ENCODE measurements at places on chromosomes 11 and 22.

DNA sequence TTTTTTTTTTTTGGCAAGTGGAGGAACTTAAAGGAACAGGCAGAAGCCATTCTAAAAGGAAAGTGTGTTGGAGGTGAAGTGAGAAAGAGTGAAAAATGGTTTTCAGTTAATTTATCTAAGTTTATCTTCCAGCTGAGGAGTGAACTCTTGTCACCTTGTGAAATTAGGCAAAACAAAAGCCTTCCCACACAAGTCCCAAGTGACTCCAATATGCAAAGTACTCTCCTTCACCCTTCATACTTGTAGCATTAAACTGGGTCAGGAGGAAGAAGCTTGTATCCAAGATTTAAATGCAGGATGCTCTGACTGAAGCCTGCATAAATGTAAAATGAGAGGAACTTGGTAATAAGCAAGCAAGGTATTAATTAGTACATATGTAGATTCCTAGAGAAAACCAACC, 796.8 kb downstream of the DLG2 start:
- DNase-seq: no peak

GRCh38 chr22:17783312-17783711, 9.0 kb upstream of the BID start:
- no peak for DNase-seq

- DNase-seq: no peak
These were observed 195.2 kb upstream of the TMEM45B start for GRCh38 chr11:129620237-129621104.

- DNase-seq: no peak
These were observed 102.2 kb upstream of the GRIA4 start for GRCh38 chr11:105507496-105508254.

GRCh38 chr11:83119216-83119615, 37.7 kb upstream of the PCF11 start:
- DNase-seq: no peak

DNA sequence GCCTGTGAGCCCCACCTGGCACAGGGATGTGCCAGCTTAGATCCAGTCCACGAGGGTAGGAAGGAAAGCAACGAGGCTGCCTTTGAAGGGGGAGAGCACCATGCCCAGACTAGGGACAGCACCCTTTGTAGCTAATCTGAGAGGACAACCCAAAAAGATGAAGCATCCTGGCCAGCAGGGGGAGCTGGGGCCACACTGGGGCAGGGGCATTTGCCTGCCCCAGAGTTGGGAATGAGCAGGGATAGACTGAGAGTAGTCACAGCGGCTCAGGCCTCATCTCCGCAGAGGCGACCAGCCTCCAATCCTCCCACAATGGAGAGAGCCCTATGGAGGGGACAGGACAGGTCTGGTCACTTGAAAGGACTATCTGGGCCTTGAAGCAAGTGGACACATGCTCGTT, 16.4 kb downstream of the LMO1 start:
- no peak for DNase-seq

GRCh38 chr11:35145271-35145670, 6.3 kb downstream of the CD44 start:
- no peak for DNase-seq

- DNase-seq: no peak
These were observed 85.3 kb upstream of the HORMAD2 start for GRCh38 chr22:29994943-29995342.

DNA sequence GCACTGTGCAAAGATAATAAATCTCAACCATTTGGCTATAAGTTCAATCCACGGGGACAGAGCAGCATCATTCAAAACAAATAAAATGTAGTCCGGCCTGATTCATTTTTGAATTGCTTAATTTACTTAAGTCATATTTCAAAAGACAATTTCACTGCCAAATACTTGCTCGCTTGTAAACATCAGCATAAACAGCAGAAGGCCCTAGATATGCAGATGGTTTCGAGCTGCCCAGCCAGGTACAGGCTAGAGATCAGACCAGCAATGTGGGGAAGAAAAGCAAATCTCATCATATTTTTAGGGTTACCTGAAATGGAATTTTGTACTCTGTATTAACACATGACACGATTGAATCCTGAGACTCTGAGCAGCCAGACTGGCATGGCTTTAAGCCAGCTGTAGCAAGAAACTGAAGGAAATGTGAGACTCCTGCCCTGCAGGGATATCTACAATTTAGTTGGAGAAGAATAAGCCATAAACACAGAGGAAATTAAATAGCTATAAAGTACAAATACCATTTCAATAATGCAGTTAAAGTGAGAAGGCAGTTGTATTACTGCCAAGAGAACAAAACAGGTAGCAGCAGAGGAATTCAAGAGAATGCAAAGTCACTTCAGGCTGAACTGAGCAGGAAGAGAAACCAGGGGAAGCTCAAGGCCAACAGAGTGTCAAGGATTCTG, 440.3 kb downstream of the ETS1 start:
- no peak for DNase-seq

- DNase-seq: no peak
These were observed 16.5 kb downstream of the CERK start for GRCh38 chr22:46721501-46722085.

DNA sequence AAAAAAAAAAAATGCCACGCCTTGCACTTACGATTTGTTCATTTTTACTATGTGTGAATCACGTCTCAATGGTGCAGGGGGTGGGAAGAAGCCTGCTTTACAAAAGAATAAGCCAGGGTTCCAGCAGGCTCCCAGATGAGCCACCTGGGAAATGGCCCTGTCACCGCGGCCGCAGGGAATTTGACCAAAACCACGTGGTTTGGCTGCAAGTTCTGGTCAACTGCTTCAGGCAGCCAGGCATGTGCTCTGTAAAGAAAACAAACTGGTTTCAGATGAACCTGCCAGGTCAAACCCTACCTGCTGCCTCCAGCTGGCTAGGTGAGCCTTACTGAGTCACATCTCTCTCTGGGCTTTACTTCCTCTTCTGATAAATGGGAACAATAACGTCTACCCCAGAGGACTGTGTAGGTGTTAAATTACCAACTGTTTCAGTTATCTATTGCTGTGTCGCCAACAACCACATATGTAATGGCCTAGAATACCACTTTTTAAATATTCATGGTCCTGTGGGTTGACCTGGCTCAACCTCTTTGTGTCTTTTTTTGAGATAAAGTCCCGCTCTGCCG, 30.5 kb upstream of the GCAT start:
- no peak for DNase-seq

- no peak for DNase-seq
These were observed 40.4 kb downstream of the AMPD3 start for GRCh38 chr11:10495464-10495786.

DNA sequence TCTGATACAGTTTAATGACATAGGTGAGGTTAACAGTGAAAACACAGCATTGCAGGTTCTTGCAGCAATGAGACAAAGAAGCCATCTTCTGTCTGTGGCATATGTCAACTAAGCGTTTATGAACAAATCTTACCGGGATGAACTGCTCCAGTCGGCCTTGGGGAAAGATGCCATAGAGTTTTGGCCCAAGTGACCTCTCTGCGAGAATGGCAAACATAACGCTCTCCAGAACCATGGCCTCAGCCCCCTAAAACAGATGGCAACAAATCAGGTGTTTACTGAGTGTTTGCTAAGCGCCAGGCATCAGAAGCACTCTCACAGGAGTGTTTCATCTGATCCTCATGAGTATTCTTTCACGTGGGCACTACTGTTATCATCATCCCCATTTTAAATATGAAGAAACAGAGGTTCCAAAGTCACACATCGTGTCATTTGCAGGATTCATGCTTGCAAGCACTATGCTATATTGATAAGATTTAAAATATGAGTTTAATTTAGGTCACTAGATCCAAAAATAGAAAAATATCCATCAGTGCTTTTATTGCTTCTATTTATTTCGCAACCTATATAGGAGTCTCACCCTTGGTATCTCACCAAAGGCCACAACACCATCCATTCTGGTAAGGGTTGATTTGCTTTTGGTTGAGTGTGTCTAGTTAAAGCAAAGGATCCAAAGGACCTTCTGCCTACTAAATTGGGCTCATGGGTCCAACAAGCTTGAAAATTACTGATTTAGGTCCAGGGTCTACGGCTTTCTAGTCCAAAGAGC, 35.9 kb downstream of the TCIRG1 start:
- no peak for DNase-seq
